ENCODE measurements at places on chromosomes 1 and 21.
A peak's percentile ranks its signal among the peaks of the same experiment; 100 is the strongest.

GRCh38 chr1:2566101-2567045 lies 10.2 kb downstream of the TNFRSF14 start:
- DNase-seq, result no peak

- no peak for DNase-seq
Measured at GRCh38 chr1:157562515-157562914, 10.2 kb upstream of the FCRL5 start.

DNA sequence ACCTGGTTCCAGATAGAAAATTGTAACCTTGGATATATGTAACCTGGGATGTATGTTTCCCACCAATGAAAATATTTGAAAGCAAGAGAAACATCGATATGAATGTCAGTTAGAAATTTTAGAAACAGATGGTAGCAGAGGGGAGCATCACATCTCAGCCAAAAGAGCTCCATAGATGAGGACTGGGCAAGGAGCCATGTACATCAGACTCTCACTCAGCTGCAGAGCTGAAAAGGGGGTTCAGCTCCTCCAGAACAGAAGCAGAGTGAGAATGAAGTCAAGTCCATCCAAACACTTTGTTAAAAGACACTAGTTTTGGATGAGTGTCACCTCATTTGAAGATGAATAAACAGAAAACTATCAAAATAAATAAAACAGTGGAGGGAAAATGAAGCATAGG lies 202.4 kb downstream of the HMCN1 start:
- no peak for DNase-seq

GRCh38 chr1:118335331-118335732 lies 150.3 kb upstream of the SPAG17 start:
- no peak for DNase-seq

DNA sequence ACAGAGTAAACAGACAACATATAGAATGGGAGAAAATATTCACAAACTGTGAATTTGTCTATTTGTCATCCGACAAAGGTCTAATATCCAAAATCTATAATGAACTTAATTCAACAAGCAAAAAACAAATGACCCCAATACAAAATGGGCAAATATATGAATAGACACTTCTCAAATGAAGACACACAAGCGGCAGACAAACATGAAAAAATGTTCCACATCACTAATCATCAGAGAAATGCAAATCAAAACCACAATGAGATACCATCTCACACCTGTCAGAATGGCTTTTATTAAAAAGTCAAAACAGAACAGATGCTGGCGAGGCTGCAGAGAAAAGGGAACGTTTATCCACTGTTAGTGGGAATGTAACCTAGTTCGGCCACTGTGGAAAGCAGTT lies 72.7 kb downstream of the SMYD3 start:
- DNase-seq, result no peak

DNA sequence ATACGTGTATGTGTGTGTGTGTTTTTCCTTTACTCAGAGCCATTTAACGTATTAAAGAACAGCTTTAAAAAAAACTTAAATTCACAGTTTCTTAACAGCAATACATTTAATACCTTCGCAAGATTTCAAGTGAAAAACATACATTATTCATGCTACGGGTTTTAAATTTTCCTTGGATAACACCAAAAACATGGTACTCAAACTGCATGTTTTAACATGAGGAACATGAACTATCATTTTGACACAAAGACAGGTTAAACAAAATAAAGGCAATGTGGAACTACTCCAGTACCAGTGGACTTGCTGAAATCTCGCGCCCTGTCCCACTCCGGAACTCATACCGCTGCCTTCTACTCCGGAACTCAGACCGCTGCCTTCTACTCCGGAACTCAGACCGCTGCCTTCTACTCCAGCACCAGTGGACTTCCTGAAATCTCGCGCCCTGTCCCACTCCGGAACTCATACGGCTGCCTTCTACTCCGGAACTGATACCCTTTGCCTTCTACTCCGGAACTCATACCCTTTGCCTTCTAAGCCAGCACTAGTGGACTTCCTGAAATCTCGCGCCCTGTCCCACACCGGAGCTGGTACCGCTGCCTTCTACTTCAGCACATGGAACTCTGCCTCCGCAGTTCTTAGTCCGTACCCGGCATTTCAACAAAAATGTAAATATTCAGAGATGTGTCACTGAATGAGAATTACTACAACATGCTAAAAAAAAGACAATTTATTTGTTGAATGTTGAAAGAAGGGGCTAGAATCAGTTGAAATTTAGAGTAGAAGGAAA lies 148.6 kb downstream of the NCAM2 start:
- DNase-seq, result no peak

- DNase-seq, result no peak
Measured at GRCh38 chr1:92515796-92516201, 29.1 kb upstream of the GFI1 start.

- DNase-seq, result no peak
Measured at GRCh38 chr1:164683235-164683634, 124.3 kb downstream of the PBX1 start.

GRCh38 chr21:44929799-44930542 lies 9.3 kb upstream of the ITGB2 start:
- DNase-seq, result no peak

DNA sequence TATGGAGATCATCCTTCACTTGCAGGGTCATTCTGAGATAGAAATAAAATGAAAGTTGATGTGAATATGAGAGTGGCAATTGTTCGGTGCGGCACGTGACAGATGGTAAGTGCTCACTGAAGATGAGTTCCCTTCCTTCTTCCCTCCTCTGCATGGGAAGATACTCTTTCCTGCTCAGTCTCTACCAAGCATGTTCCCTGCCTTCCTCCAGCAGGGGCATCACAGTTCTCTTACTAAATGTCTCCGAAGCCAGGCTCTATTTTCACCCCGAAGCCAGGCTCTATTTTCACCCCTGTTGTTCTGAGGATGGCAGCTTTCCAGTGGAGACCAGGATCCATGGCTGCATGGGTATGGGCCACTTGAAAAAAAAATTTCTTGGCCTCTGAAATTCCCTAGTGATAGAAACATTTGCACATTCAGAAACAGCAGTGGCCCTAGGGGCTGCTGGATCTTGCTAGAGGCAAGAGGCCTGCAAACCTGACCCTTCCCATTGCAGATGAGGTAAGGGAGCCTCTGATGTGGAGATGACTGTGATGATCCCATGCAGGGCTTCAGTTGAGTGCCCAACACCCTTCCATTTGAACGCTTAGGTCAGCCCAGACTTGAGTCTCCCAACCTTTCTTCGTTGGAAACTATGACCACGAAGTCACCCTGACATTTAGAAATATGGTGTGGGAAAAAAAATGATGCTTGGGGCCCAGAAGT lies 123.7 kb upstream of the HMGB4 start:
- DNase-seq, result no peak

- no peak for DNase-seq
Measured at GRCh38 chr21:32192291-32193097, 86.4 kb downstream of the MIS18A start.

DNA sequence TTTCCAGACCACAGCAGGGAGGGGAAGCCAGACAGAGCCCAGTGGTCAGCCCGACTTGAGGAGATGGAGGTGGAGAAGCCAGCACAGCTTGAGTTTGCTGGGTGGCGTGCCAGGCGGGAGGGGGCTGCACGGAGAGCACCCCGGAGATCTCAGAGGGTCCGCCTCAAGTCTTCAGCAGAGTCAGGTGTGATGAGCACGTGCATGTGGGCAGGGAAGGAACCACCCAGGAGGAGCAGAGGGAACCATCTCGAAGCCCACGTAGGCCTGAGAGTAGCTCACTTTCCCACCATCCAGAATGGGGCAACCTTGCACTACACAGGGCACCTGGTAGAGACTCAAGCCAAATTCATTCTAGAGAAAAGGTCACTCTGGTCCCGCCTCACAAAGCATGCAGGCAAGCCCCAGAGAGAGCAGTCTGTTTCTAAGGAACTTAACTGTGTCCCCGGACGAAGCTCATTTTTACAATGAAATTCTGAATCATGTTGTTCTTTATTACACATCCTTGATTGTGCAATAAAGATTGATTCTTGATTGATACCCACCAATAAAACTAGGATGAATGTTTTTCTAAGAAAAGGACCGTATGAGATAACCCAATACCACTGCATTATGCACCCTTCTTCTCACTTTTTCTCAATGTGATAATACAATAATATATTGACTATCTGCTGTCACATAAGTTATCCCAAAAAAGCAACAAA lies 64.2 kb downstream of the FHAD1 start:
- no peak for DNase-seq

DNA sequence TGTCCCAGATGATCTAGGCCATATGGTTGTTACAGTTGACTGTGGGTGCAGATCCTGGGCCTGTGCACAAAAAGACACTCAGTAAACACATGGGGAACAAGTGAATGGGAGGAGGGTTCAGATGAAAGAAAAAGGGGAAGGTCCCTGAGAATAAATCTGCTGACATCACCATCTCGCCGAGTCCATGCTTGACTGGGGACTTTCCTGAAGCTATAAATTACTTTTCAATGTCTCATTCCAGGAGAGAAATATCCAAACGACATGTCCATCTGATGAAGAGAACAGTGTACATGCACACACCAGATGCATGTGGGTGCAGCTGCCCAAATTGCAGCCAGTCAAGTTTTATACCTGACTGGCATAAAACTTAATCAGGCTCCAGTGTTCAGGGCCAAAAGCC lies 109.0 kb downstream of the HIVEP3 start:
- no peak for DNase-seq

GRCh38 chr1:219991511-219991810 lies 54.8 kb downstream of the EPRS1 start:
- DNase-seq, result no peak

GRCh38 chr1:212700223-212700891 lies 717 bp upstream of the BATF3 start:
- peak; percentile 52 for DNase-seq

DNA sequence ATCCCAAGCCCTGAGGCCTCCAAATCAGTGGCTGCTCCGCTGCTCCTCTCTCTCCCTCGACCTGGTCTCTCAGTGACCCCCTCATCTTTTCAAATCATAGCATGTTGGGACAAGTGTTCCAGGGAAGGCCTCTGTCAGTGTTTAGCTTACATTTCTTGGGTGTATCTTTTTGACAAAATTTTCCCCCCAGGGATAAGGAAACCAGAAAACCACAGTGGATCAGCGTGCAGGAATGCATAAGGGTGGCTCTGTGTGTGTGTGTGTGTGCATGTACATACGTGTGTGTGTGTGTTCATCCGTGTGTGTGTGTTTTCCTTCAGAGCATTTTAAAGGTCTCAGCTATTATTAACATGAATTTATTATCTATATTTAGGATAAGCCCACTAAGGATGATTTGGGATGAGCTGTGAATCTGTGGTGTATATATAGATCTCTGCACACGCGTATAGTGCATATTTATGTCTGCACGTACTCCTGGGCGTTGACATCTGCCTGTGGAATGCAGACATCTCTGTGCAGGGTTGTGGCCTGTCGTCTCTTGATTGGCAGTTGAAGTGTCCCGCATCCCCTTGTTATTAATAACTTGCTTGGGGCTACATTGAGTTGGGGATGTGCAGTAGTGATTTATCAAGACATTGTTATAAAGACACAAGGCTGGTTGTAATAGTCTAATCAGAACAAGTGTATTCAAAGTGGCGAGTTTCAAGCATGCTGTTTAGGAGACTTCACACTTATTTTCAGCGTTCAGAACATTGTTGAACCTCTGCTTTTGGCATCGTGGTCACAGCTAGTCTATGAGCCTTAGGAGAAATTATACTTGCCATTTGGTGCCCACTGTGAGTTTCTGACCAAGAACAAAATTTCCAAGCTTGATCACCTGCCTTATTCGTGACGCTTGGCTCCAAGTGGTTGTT lies 55.6 kb downstream of the GALNT2 start:
- no peak for DNase-seq

DNA sequence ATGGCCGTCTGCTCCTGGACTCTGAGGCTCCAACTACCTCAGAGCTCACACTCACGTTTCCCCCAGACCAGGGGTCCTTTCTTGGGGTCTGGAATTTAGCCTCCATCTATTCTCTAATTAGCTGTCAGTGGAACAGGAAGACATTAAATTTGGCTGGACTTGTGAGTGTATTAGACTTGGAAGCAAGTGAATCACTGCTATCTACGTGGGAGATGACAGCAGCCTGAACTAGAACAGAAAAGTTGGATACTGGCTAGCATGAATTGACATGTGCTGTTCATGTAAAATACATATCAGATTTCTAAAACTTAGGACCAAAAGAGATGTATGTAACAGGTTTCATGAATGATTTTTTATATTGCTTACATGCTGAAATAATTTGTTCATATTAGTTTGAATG lies 28.0 kb downstream of the TAF5L start:
- no peak for DNase-seq

GRCh38 chr1:35708441-35708921 lies 10.2 kb downstream of the C1orf216 start:
- no peak for DNase-seq

DNA sequence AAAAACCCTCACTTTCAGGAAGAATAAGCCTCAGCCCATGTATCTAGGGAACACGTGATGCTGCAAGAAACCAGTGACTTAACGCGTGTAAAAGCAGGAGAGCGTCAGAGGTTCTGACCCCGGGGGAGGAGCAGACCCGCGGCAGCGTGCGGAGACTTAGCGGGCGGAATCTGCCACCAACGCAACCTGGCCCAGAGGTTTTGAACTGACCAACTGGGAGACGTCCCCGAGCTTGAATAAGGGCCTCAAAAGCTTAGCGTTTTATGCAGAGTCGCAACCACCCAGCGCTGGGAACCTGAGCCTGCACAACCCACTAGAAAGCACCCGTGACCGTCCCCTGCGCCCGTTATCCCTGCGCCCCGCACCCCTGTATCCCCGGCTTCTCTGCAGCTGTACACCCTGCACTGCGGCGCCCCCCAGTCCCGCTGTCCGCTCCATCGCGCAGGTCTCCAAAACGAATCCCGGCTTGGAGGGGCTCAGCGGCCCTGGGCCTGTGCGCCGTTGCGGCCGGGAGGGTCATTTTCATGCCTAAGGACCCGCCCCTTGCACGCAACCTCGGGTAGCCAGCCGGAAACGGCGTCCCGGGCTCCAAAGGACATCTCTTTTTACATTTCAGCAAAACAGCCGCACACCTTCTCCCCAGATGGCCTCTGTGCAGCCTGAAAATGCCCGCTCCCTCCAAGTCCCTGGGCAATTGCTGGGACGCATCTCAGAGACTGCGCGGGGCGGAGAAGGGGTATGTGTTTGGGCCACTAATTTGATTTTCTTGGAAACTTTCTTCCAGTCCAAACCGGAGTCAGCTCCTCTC lies 29.4 kb upstream of the TRIM17 start:
- DNase-seq, result no peak

- peak; percentile 98 for DNase-seq
Measured at GRCh38 chr1:225777583-225778336, at the start of gene SRP9. Gene SRP9 (plus strand): TSS chr1:225777826. CDS start chr1:225777941, 115 bp downstream.

DNA sequence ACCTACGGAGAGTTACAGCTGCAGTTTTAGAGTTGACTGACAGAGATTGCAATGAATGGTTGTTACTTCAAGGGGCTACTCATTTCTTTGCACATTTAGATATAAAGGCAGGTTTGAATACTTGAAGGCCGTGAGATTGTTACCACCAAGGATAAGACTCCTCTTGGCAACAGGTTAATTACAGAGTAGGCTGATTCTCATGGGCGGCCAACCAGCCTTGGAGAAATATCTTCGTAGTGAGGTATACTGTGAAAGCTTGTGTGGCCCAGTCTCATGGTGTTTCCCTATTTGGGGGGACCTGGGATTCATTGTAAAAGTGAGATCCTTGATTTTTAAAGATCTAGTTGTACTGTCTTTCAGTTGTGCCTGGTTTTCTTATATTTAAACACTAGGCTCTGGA lies 103.2 kb upstream of the OLFM3 start:
- no peak for DNase-seq

- no peak for DNase-seq
Measured at GRCh38 chr1:43552813-43553212, 22.1 kb downstream of the PTPRF start.

GRCh38 chr1:169305356-169305755 lies 62.2 kb downstream of the NME7 start:
- no peak for DNase-seq

GRCh38 chr1:79006564-79006963 lies at the start of gene ADGRL4:
Gene ADGRL4 (minus strand): TSS chr1:79006730. CDS start chr1:79006654, 76 bp downstream.
- no peak for DNase-seq

Data from effector memory CD4-positive, alpha-beta T cell (primary cell).